ENCODE measurements at places on chromosomes 13 and 19.

DNA sequence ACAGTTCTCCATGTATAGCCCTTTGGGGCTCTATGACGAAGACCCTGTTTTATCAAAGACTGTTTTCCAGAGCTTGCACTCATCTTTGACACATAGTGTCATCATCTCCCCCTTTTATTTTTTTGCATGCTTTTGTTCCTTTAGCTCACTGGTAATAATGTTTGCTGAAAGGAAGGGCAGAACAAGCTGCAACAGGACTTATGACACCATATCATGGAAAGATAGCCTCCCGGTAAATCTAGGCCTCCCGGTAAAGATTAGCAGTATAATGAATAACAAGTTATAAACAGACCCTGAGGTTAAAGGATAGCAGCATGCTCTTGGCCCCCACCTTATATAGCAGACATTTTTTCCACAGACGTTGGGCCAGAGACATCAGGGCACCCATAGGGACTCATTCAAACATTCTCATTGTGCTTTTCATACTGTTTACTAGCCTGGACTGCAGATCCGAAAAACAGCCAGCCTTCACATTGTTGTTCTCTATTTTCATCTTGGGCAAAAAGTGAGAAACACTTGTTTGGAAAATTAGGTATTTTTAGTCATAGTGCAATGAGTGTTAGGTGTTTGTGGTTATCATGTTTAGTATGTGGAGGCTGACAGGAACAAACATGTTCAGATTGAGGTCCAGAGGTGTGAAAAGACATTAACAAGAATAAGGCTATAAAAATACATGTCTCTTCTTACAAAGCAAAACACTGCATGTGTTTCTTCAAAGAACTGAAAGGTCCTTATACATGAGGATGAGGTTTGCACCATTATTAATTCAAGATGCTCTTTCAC lies 136.9 kb upstream of the SPRY2 start:
- no peak for DNase-seq

DNA sequence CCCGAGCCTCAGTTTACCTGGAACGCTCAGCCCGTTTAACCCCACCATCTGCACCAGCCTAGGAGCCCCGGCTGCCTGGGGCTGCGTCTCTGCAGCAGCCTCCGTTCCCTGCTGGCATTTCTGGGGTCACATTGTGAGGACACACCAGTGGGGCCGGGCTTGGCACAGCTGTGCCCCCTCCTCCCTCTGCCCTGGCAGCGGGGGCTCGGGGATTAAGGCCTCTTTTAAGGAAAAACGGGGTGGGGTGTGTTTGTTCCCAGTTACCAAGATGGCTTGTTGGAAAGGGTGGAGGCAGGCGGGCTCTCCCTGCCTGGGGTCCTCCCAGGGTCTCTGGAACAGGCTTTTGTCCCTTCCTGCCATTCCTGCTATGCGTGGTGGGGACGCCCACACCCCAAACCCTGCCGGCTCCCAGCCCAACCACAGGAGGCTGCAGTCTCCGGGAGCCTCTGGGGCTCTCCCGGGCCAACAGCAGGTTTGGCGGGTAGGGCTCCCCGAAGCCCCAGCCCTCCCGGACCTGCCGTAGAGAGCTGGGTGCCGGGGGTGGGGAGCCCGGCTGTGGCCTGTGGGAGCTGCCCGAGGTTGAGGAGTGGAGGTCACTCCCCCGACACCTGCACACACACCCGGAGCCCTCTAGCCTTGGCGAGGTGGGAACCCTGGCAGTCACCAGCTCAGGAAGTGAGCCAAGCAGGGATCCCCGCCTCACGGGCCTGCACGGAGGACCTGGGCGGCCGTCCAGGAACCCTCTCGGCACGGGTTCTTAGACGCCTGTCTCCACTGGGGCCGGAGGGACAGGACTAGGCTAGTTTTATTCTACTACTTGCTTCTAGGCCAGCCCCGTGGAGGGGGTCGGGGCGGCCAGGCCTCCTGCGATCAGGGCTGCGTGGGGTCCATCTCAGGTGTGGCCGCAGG lies 36.9 kb downstream of the GADD45B start:
- no peak for DNase-seq

GRCh38 chr13:27861165-27861564 lies 58.6 kb upstream of the PDX1 start:
- DNase-seq, result no peak

DNA sequence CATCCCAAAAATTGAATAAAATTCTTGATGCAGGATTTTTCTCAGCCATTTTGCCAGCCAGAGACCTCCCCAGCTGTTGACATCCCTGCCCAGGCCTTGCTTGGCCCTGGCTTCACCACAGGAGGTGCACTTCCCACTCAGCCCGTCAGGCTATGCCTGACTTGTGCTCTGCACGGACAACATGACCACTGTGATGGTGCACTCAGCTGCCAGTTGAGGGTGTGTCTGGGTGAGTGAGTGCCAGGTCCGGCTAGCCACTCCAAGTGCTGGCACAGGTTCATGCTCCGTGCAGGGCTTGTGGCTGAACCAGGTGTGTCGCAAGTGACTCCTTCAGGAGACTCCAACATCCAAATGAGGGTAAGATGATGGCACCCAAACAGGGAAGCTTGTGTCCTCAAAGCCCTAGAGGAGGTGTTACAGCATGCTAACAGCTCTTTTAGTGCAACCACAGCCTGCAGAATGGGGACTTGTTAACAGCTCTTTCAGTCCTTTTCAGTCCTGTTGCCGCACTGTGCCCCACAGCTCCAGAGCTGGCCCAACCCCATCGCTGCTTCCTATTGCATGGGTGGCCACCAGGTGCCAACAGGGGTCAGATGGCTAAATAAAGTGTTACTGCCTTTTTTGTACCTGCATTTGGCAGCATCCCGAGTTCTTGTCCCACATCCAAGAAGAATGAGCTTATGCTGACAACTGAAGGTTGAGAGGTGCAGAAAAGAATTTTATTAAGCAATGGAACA lies 380.7 kb downstream of the SLITRK5 start:
- DNase-seq, result no peak

GRCh38 chr13:48485432-48485831 lies 47.4 kb downstream of the RCBTB2 start:
- DNase-seq, result no peak

DNA sequence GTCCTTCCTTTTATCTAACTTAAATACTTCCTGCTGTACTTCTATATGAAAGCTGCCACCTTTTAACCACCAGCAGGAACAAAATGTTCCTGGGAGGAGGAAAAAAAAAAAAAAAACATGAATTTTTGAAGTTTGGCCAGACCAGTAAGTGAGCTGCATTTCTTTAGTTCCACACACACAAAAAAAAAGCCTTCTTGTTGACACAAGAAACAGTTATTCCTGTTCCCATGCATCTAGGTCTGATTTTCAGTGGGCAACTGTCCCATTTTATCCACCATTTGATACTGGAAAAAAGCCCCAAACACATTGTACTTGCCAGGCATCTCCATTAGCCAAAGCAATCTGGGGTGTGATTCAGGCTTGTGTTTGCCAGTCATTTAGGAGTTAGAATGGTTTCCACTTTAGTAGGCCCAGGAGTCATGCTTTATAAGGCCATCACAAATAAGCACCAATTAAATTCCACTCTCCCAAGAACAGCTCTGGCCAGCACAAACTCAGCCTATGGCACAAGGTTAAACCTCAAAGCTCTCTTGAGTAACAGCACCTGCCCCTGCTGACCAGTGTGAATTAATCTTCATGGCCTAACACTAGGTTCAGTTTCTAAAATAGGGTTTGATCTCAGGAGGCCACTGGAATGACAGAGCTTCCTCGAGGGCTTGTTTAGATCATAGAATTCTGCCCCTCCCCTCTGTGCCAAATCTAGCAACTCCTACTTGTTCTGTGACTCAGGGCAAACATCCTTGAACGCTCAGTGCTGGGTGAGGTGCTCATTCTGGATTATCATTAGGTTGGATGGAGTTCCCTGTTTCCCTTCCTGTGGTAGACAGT lies 67.1 kb downstream of the NUFIP1 start:
- DNase-seq, result no peak

- DNase-seq, result peak; percentile 55
These were observed 11.4 kb downstream of the ZNF708 start for GRCh38 chr19:21317821-21318220.

GRCh38 chr19:17296273-17296672 lies 7.0 kb downstream of the ABHD8 start:
- no peak for DNase-seq

GRCh38 chr13:55553701-55554100 lies 1587.0 kb upstream of the PRR20A start:
- DNase-seq, result no peak

DNA sequence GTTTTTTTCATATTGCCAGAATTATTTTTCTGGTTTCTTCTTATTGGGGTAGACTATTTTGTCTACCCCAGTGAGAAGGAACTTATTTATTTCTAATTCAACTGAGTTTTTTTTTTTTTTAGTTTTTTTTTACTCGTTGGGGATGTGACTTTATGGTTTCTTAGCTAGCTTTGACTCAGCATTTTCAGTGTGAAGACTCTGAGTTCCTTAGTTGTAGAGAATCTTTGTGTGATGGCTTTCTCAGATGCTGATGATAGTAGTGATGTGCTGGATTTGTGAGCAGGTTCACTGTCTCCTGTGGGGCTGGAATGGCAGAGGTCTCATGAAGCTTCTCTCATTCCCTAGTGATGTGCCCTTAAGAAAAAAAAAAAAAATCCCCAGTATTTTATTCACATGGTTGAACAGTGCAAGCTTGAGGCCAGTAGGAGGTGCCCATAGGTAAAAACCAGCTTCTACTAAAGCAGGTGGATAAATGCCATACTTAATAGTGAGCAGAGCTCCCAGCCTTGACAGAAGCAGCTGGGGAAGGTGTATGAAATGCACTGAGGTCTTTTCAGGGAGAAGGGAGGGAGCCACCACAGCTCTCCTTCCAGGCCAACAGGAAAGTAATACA lies 106.2 kb upstream of the KLF5 start:
- DNase-seq, result no peak

- no peak for DNase-seq
These were observed 20.7 kb upstream of the ZNF331 start for GRCh38 chr19:53517114-53517741.

GRCh38 chr13:23599083-23599925 lies 29.1 kb downstream of the TNFRSF19 start:
- no peak for DNase-seq

DNA sequence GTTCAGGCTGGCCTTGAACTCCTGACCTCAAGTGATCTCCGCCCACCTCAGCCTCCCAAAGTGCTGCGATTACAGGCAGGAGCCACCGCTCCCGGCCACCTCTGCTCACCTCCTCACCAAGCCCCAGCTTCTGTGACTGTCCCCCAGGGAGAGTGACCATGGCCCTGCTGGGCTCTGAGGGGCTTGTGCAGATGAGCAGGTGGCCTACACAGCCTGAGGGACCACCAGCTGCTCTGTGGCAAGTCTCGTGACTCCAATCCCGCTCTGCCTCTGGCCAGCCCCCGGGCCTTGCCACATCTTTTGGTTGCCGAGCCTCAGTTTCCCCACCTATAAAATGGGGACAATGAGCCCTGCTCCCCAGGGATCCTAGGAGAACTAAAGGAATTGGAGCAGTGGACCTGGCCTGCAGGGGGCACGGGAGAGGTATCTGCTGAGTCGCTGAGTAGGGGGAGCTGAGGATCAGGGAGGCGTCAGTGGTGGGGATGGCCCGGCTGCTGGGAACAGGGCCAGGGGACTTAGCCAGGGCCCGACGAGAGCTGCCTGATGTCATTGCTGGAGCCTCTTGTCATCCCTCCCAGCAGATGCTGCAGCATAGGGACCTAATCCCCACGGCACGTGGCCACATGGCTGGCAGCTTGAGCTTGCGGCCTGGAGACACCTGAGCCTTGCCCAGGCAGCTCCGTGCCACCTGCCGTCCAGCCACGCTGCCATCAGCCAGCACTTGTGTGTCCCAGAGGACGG lies 74.7 kb downstream of the GADD45B start:
- DNase-seq, result peak; percentile 97

DNA sequence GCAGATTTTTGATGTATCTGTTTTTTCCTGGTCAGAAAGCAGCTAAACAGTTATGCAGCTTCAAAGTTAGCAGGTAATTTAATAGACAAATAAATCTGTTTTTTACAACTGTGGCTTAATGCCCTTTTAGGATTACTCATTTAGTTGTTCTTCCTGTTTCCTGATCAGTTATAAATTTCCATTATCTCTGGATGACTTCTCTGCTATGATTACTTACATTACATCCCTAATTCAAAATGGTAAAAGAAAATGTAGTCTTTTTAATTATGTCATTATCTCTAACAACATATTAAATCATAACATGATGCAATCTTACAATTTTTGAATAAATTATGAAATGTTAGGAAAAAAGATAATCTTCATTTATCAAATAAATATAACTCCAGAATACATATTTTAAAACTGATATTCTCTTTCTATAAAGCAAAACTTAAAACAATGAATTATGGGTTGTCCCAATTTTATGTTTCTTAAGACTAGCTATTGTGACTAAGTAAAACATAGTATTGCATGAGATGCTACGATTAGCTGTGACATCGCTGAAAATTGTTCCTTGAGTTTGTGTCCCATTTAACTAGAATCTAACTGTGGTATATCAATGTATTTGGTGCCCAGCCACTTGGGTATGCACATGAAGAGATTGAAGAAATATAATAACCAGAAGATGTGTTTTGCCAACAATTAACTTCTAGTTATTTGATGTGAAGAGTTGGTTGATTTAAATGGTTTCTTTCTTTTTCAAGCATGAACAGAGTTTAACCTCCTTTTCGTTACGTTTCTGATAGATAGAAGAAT lies 605.3 kb upstream of the SPRY2 start:
- no peak for DNase-seq

DNA sequence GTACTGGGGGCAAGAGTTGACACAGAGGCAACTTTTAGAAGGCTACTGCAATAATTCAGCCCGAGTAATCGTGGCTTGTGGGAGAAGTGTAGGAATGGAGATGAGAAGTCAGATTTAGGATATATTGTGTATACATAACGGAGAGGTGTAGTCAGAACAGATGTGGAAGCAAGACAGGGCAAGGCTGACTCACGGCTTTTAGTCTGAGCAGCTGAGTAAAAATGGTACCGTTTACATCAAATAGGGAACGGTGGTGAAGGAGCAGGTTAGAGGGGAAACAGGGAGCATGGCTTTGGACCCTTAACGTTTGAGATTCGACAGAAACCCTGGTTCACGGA lies 796 bp upstream of the LSM14A start:
- no peak for DNase-seq

GRCh38 chr13:113041293-113041690 lies 64.3 kb upstream of the F7 start:
- no peak for DNase-seq

GRCh38 chr19:32269831-32270230 lies 75.6 kb upstream of the ZNF507 start:
- no peak for DNase-seq
